GM12878 (cell line): ENCODE measurements at places on chromosomes 6 and 20. TPM values are rescaled to one million over a fixed set of nuclear protein-coding genes. Genes with fewer than 3 reads are reported as not detected.

ZBTB46 gene
- total RNA-seq, result 0.92 and 1.0 TPM in 2 replicates

HLA-DQA1 gene
- total RNA-seq, result 664 and 712 TPM in 2 replicates

OPRM1 gene
- total RNA-seq, result not detected in 2 replicates

BAK1 gene
- 36.7 and 37.6 TPM in 2 replicates for total RNA-seq

GRCh38 chr6:109339906-109340678 lies 42.2 kb downstream of the CD164 start:
- no peak for DNase-seq

GRCh38 chr6:160959726-160960435 lies 31.7 kb upstream of the MAP3K4 start:
- no peak for DNase-seq

GRCh38 chr20:21225215-21225947 lies 77.8 kb upstream of the XRN2 start:
- DNase-seq, result no peak

DNA sequence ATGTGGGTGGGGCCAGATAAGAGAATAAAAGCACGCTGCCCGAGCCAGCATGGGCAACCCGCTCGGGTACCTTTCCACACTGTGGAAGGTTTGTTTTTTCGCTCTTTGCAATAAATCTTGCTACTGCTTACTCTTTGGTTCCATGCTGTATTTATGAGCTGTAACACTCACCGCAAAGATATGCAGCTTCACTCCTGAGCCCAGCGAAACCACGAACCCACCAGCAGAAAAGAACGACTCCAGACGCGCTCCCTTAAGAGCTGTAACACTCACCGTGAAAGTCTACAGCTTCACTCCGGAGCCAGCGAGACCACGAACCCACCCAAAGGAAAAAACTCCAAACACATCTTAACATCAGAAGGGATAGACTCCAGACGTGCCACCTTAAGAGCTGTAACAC lies 76.7 kb downstream of the TFAP2A start:
- no peak for DNase-seq

DNA sequence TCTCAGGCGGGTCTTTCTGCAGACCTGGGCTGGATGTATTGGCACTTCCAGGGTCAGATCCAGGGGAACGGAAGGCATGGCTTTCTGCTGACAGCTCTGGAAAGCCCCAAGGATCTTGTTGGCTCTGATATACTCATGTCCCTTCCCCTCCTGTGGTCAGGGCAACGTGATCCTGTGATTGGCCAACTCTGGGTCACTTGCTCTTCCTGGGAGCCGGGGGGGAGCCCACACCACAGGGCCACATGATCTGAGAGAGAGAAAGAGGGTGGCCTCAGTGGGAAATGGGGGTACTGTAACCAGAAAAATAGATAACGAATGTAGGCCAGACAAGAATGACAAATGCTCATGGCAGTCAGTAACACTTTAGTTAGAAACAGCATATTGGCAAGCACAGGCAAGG lies 223.0 kb downstream of the NFATC2 start:
- DNase-seq, result no peak

GRCh38 chr6:137122612-137123011 lies 50.8 kb downstream of the IL22RA2 start:
- no peak for DNase-seq

- no peak for DNase-seq
Measured at GRCh38 chr20:44335675-44336074, 1.2 kb upstream of the R3HDML start.
